ENCODE measurements at places on chromosomes 5 and 9. TPM values are rescaled to one million over a fixed set of nuclear protein-coding genes. Genes with fewer than 3 reads are reported as not detected.

Gene FOXD4L6
- not detected for total RNA-seq

Gene SYK
- not detected for total RNA-seq

Gene TNIP1
- 61.4 TPM for total RNA-seq

Gene KLF4
- 28.2 TPM for total RNA-seq

Gene RAB3C
- total RNA-seq: not detected

Gene DTWD2
- total RNA-seq: 1.9 TPM

Gene PCDHA9
- total RNA-seq: not detected

Gene FGD3
- total RNA-seq: not detected

Gene KIF20A
- 14.6 TPM for total RNA-seq

Gene C9orf153
- total RNA-seq: not detected

Gene STKLD1
- total RNA-seq: not detected

Gene IL5
- total RNA-seq: not detected

Gene PCDHB15
- total RNA-seq: 1.8 TPM

Gene KIF3A
- total RNA-seq: 5.1 TPM

Gene SPATA31D4
- not detected for total RNA-seq

Measured in cardiac atrium fibroblast (primary cell).